Cerebellar cortex (tissue), 1 donor: ENCODE measurements at places on chromosomes 2 and 18.

GRCh38 chr2:67684991-67685390 lies 287.9 kb downstream of the ETAA1 start:
- no peak for DNase-seq

- no peak for DNase-seq
Measured at GRCh38 chr2:168165397-168165796, 82.0 kb downstream of the STK39 start.

DNA sequence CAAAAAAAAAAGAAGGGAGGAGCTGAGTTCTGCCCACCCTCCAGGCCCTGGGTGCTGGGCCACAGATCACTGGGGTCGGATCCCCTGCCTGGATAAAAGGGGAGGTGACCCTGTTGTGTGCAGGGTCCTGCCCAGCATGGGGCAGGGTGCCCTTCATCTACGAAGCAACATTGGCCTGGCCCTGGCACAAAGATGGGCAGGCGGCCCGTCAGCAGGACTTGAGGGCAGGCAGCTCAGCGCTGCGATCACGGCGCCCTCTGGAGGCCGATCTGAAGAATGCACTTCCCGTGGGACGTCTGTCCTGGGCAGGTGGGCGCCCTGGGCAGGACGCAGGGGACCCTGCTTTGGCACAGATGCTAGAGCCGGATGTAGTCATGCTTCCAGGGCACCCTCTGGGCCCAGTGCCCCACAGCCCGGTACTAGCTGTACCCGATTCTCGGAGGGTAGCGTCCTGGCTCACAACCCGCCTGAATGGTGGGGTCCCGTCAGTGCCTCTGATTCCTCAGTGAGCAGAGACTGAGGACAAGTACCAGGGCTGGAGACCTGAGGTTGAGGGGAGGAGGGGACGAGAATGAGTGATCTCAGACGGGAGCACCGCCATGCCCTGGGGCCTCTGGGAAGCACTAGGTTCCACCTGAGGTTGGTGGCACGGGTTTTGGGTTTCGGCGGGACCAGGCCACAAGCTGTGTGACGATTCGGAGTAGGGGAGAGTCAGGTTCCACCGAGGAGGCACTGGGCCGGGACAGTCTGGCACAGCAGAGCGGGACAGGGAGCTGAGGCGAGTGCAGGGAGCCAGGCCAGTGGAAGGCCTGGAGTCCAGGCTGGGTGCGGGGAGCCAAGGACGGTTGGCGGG lies 18.0 kb downstream of the ARID5A start:
- peak; percentile 50 for DNase-seq

- no peak for DNase-seq
Measured at GRCh38 chr2:230872151-230872967, 7.6 kb downstream of the ITM2C start.

DNA sequence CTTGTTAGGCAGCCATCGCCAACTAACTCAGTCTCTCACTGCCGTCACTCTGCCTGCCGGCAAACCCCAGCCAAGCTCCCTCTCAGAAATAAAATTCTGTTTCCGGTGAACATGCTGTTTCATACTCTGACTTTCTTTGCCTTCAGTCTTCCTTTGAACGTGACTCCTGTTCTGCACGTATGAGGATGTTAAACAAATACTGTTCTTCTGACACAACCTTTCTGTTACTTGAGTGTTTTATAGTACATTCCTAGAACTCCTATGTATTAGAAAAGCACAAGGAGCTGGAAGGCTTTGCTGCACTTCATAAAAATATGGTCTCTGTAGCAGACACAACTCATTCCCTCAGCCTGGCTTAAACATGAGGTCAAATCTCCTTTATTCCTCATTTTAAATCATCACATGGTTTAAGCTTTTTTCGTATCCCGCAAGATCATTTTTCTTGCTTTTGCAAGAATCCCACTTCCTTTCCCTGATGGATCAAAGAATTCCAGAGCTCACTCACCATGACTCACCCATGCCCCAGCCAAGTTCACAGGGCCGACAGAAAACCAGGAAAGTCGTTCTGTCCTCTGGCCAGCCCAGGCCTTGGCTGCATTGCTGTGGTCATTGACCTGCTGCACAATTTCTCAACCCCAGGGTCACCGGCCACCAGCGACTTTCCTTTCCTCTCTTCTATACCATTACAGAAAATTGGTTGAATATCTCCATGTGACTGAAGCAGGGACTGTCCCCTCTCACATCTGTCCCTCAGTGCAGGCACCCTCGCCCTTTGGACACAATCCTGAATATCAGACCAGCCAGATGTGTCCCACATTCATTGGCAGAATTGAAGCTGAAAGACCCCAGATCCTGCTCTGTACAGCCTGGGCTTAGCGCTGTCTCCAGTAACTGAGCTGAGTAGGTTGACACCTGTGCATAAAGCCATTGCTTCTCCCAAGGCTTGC lies 183.1 kb upstream of the ARL4C start:
- DNase-seq: no peak

GRCh38 chr2:67727623-67728022 lies 330.5 kb downstream of the ETAA1 start:
- no peak for DNase-seq

GRCh38 chr18:28124131-28125029 lies 52.5 kb downstream of the CDH2 start:
- DNase-seq: no peak

DNA sequence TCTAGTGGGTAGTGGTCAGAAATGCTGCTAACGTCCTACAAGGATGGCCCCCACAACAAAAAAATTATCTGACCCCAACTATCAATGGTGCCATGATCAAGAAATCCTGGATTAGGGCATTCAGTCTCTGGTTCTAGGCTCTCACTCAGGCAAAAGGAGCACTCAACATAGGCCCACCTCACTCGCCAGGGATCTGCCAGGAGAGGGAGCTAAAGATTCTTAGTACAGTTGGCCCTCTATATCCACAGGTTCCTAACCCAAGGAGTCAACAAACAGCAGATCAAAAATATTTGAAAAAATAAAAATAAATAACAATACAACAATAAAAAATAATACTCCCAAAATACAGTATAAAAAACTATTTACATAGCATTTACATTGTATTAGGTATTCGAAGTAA lies 10.0 kb downstream of the SLC4A5 start:
- DNase-seq: peak; percentile 59

GRCh38 chr2:159982842-159983785 lies 79.3 kb downstream of the PLA2R1 start:
- peak; percentile 27 for DNase-seq

DNA sequence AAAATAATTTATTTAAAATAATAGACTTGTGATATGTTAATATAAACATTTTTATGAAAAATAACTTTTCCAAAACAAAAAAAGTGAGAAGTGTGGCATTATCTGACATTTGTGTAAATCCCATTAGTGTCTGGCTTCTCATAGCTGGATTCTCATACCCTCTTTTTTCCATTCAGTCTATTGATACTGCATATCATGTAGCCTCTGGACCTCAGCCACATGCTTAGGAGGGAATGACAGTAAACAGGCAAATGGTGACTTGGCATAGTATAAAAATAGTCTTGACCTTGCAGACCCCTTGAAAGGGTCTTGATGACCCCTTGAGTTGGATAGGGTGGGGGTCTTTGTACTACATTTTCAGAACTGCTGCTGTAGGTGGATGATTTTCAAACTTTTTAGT lies 29.2 kb downstream of the GALNT1 start:
- no peak for DNase-seq

DNA sequence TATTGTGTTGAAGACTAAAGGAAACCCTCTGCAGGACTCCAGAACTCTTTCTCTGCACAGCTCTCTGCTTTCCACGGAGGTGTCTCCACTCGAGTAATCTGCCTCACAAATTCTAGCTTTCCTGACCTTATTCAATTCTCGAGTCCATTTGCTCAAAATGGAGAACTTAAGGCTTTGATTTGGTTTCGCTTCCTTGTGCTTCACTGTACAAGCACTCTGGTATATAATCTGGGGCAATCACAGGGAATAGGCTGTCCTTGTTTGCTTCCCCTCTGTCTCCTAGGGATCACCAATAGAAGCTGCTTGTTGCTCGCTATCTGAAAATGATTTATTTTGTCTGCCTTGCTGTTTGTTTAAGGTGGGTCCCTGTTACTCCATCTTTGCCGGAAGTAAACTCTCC lies 129.1 kb upstream of the DOCK10 start:
- DNase-seq: no peak

- no peak for DNase-seq
Measured at GRCh38 chr18:12003894-12004293, 22.6 kb downstream of the IMPA2 start.

DNA sequence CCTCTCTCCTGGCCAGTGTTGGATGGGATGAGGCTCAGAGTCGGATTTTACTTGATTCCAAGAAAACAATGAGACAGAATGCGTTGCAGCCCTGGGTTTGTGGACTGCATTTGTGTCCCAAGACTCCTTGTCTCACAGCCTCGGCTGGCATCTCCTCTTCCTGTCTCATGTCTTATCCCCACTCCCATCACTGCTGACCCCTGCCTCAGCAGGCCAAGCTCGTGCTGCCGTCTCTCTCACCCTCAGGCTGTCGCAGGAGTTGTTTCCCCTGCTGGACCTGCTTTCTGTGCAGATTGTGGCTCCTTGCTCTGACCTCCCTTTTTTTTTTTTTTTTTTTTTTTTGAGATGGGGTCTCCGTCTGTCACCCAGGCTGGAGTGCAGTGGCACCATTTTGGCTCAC lies 70.2 kb upstream of the RALBP1 start:
- DNase-seq: no peak

GRCh38 chr18:80231616-80232015 lies 15.7 kb downstream of the PARD6G start:
- DNase-seq: no peak

GRCh38 chr2:168427451-168427850 lies 28.6 kb upstream of the CERS6 start:
- no peak for DNase-seq

GRCh38 chr2:173076581-173077345 lies 1.1 kb downstream of the MAP3K20 start:
- no peak for DNase-seq

GRCh38 chr2:66440708-66441497 lies 6.0 kb downstream of the MEIS1 start:
- DNase-seq: no peak

GRCh38 chr2:107936433-107937359 lies 49.6 kb upstream of the SLC5A7 start:
- DNase-seq: no peak

- no peak for DNase-seq
Measured at GRCh38 chr18:13463526-13464210, 245.1 kb downstream of the LDLRAD4 start.

DNA sequence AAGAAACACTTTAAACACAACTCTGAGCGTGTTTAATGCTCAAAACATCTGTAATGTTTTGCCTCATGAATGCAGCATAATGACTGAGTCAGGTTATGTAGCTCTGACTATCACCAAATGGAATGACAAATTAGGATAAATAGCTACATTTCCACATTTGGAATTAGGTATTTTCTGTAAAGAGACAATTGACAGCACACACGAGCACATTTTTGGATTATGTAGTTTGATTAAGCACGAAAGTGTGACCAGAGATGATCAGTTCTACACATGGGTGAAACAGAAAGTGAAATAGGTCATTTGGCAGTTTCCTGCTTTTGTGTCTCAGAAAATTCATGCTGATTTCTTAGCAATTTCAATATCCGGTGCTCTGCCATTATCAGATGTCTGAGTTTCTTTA lies 29.0 kb downstream of the LPIN1 start:
- DNase-seq: no peak

DNA sequence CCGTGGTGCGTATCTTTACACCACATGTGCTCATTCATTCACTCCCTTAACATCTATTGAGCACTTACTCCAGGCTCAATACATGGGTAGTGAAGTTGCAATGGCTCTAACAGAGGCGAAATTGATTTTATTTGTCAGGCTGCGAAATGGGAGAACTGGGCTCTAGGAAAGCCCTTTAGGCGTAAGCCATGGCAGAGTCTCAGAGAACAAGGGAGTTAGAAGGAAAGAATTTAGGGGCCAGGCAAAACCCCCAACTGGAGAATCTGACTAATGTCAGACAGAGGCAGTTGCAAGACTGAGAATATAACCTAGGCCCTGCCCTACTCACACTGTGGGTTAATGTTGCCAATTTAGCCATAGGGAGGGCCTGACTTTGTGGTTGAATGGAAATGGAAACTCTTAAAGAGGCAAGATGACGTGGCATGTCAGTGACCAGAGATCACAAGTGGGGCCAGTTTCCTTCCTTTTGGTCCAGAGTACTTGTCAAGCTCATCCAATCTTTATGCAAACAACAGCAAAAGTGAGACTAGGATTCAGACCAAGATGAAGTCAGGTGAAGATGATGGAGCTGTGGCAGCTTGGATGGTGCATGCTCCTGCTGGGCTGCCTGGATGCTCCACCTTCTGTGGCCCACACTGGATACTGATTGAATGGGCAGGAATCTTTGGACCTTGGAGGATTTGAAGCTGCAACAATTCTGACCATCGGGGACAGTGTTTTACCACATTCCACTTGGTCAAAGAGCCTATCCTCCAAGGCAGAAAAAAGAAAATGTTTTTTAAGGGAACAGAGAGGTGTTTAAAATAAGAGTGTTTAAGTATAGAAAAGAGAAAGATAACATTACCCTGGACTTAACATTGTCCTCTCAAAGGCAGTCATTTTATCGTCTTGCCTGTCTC lies 92.2 kb downstream of the CAPN13 start:
- no peak for DNase-seq

DNA sequence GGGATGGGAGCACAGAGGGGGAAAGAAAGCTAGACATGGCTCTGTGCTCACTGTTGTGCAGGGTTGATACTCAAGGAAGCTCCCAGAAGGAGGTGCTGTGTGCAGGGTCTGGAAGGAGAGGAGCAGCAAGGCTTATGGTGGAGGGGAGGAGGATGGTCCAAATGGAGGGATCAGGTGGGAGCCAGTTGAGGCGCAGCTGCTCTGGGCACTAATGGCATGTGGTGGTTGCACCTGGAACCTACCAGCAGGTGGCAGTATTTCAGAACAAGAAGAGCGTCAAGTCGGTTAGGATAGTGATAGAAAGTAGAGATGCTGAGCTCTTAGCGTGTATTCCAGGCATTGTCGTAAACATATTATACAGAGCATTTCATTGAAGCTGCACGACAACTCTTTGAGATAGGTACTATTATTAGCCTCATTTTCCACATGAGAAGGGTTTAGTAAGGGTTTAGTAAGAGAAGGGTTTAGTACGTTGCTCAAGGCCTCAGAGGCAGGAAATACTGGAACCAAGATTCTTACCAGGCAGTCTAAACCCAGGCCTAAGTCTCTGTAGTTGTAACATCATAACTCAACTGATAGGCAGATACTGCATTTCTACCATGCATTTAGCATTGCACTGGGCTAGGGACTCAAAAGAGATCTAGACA lies 223.7 kb downstream of the CYP26B1 start:
- peak; percentile 81 for DNase-seq

- no peak for DNase-seq
Measured at GRCh38 chr2:50066873-50067272, 912.6 kb upstream of the FSHR start.

GRCh38 chr2:60548845-60549237 lies 4.6 kb downstream of the BCL11A start:
- no peak for DNase-seq

- DNase-seq: no peak
Measured at GRCh38 chr2:85584857-85585780, 888 bp downstream of the VAMP5 start.
